ENCODE measurements at places on chromosomes 6 and 20.

GRCh38 chr20:391041-391711 is 10.6 kb downstream of the TRIB3 start:
- no peak for DNase-seq

- DNase-seq = no peak
Measured at GRCh38 chr20:58473453-58474425, 41.5 kb downstream of the APCDD1L start.

- no peak for DNase-seq
Measured at GRCh38 chr20:41452226-41452625, 85.6 kb upstream of the EMILIN3 start.

GRCh38 chr6:104888066-104888465 is 28.3 kb upstream of the HACE1 start:
- no peak for DNase-seq

Measured in stimulated activated naive CD8-positive, alpha-beta T cell treated with anti-CD3 and anti-CD28 coated beads, Interleukin-15, Interleukin-2, amounts not matched to agents 100 U/mL and 50 U/mL, for 24 hours (primary cell).